ENCODE measurements at places on chromosomes 4 and X.

DNA sequence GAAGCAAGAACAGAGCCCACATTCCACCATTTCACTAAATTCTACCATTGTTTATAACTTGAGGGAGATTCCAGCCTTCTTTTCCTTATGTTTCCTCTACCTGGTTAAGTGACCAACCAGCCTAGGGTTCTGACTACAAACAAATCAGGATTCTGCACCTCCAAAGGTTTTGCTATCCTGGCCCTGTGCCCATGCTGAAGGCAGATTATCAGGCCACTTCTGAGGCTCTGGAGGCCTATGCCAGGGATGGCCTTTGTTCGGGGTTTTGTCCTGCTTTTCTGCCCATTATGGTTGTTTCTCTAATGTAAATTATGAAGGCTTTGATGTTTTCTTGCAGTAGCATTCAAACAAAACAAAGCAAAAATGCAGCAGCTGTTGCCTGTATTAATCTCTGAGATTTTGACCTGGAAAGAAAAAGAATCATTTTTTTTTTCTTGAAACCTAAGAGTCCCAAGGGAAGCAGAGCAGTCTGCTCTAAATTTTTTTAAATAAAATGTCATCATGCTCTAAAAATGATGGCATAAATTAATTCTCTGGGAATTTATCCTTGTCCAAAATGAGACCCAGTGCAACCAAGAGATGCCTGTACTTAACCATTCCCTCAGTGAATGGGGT lies 55.6 kb downstream of the RNF150 start:
- no peaks in the 10 kb centered on the region for H3K36me3 ChIP-seq
- H3K27ac ChIP-seq: no peak overlapping the region
- no peaks in the 10 kb centered on the region for H3K4me1 ChIP-seq
- no peak for DNase-seq
- H3K4me3 ChIP-seq: no peak overlapping the region

GRCh38 chrX:51866210-51866609 lies 27.2 kb upstream of the MAGED1 start:
- no peak overlapping the region for H3K4me3 ChIP-seq
- DNase-seq: no peak
- no peaks in the 10 kb centered on the region for H3K27me3 ChIP-seq
- H3K36me3 ChIP-seq: no peaks in the 10 kb centered on the region
- H3K27ac ChIP-seq: no peak overlapping the region
- no peaks in the 10 kb centered on the region for H3K4me1 ChIP-seq

GRCh38 chr4:124636788-124637187 lies 75.7 kb downstream of the ANKRD50 start:
- H3K36me3 ChIP-seq: peaks cover 14% of the 10 kb centered on the region
- H3K4me1 ChIP-seq: peaks cover 40% of the 10 kb centered on the region
- DNase-seq: peak; percentile 91
- no peak overlapping the region for H3K4me3 ChIP-seq

GRCh38 chrX:9539605-9540387 lies 74.9 kb downstream of the TBL1X start:
- no peaks in the 10 kb centered on the region for H3K27me3 ChIP-seq
- H3K27ac ChIP-seq: no peak overlapping the region
- H3K4me1 ChIP-seq: peaks cover 45% of the 10 kb centered on the region
- H3K4me3 ChIP-seq: no peak overlapping the region

GRCh38 chr4:37243051-37243450 lies 1.5 kb upstream of the NWD2 start:
- no peaks in the 10 kb centered on the region for H3K36me3 ChIP-seq
- H3K27me3 ChIP-seq: peaks cover 88% of the 10 kb centered on the region
- no peak overlapping the region for H3K4me3 ChIP-seq
- peaks cover 12% of the 10 kb centered on the region for H3K4me1 ChIP-seq

- H3K36me3 ChIP-seq: no peaks in the 10 kb centered on the region
- H3K27me3 ChIP-seq: no peaks in the 10 kb centered on the region
- DNase-seq: no peak
- peaks cover 15% of the 10 kb centered on the region for H3K4me1 ChIP-seq
- H3K4me3 ChIP-seq: no peak overlapping the region
These were observed 55.3 kb upstream of the CLDN24 start for GRCh38 chr4:183377491-183377890.

DNA sequence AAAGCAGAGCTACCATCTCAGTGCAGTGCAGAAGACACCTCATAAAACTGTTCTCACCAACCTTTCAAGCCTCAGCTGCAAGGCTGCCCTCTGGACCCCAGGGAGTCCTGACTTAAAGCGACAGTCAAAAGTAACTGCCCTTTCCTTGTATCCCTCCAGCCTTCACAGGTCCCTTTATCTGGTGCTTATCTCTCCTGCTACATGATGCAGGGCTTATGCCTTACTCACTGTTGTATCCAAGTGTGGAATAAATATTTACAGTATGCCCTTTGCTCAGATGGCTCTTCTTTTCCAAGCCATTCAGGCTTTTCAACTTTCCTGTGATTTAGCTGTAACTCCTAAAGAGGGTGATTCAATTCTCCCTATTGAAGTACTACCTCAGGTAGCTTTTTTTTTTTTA lies 92.6 kb downstream of the KDR start:
- no peak overlapping the region for H3K4me3 ChIP-seq
- H3K27me3 ChIP-seq: peaks cover 5% of the 10 kb centered on the region
- DNase-seq: peak; percentile 37
- H3K27ac ChIP-seq: no peak overlapping the region

- no peaks in the 10 kb centered on the region for H3K27me3 ChIP-seq
These were observed 69.9 kb downstream of the SEL1L3 start for GRCh38 chr4:25792876-25793275.

- no peak overlapping the region for H3K4me3 ChIP-seq
- H3K36me3 ChIP-seq: no peaks in the 10 kb centered on the region
- peaks cover 8% of the 10 kb centered on the region for H3K4me1 ChIP-seq
- no peak overlapping the region for H3K27ac ChIP-seq
These were observed 28.9 kb upstream of the WDFY3 start for GRCh38 chr4:84995386-84995785.

GRCh38 chrX:153499876-153500275 lies 5.1 kb downstream of the BGN start:
- DNase-seq: no peak
- no peaks in the 10 kb centered on the region for H3K27me3 ChIP-seq
- no peak overlapping the region for H3K4me3 ChIP-seq
- H3K36me3 ChIP-seq: no peaks in the 10 kb centered on the region
- no peaks in the 10 kb centered on the region for H3K4me1 ChIP-seq

- H3K36me3 ChIP-seq: no peaks in the 10 kb centered on the region
- H3K27ac ChIP-seq: no peak overlapping the region
- no peaks in the 10 kb centered on the region for H3K4me1 ChIP-seq
- H3K27me3 ChIP-seq: no peaks in the 10 kb centered on the region
- DNase-seq: no peak
- no peak overlapping the region for H3K4me3 ChIP-seq
These were observed 44.7 kb downstream of the OSTC start for GRCh38 chr4:108695062-108695461.

GRCh38 chr4:178316211-178316610 lies 874.0 kb upstream of the AGA start:
- H3K4me3 ChIP-seq: no peak overlapping the region
- no peaks in the 10 kb centered on the region for H3K36me3 ChIP-seq
- no peak for DNase-seq
- H3K4me1 ChIP-seq: no peaks in the 10 kb centered on the region
- H3K27me3 ChIP-seq: no peaks in the 10 kb centered on the region

- H3K27me3 ChIP-seq: no peaks in the 10 kb centered on the region
- H3K4me1 ChIP-seq: no peaks in the 10 kb centered on the region
- H3K36me3 ChIP-seq: no peaks in the 10 kb centered on the region
- no peak for DNase-seq
- no peak overlapping the region for H3K27ac ChIP-seq
- H3K4me3 ChIP-seq: no peak overlapping the region
These were observed 66.9 kb downstream of the ZNF182 start for GRCh38 chrX:47936940-47937317.

GRCh38 chr4:91961504-91961903 lies 342.3 kb upstream of the GRID2 start:
- H3K36me3 ChIP-seq: no peaks in the 10 kb centered on the region
- H3K27ac ChIP-seq: no peak overlapping the region
- no peaks in the 10 kb centered on the region for H3K4me1 ChIP-seq
- H3K4me3 ChIP-seq: no peak overlapping the region
- DNase-seq: no peak
- no peaks in the 10 kb centered on the region for H3K27me3 ChIP-seq

GRCh38 chr4:111070390-111070789 lies 447.5 kb upstream of the PITX2 start:
- no peaks in the 10 kb centered on the region for H3K27me3 ChIP-seq
- no peak overlapping the region for H3K4me3 ChIP-seq
- no peaks in the 10 kb centered on the region for H3K4me1 ChIP-seq
- no peaks in the 10 kb centered on the region for H3K36me3 ChIP-seq
- no peak for DNase-seq

- DNase-seq: no peak
- H3K4me3 ChIP-seq: no peak overlapping the region
- no peak overlapping the region for H3K27ac ChIP-seq
- H3K36me3 ChIP-seq: no peaks in the 10 kb centered on the region
These were observed 129.1 kb downstream of the FBXO8 start for GRCh38 chr4:174154215-174154854.

GRCh38 chr4:58957711-58958110 lies 1847.5 kb upstream of the IGFBP7 start:
- no peak overlapping the region for H3K27ac ChIP-seq
- no peaks in the 10 kb centered on the region for H3K36me3 ChIP-seq
- no peak for DNase-seq
- H3K4me3 ChIP-seq: no peak overlapping the region
- H3K4me1 ChIP-seq: no peaks in the 10 kb centered on the region
- H3K27me3 ChIP-seq: no peaks in the 10 kb centered on the region

- no peak overlapping the region for H3K4me3 ChIP-seq
- no peak for DNase-seq
- no peaks in the 10 kb centered on the region for H3K36me3 ChIP-seq
These were observed 165.1 kb downstream of the TSPAN5 start for GRCh38 chr4:98493296-98493695.

- DNase-seq: no peak
- H3K36me3 ChIP-seq: no peaks in the 10 kb centered on the region
- no peaks in the 10 kb centered on the region for H3K27me3 ChIP-seq
These were observed 47.0 kb upstream of the ANXA10 start for GRCh38 chr4:168045354-168045753.

DNA sequence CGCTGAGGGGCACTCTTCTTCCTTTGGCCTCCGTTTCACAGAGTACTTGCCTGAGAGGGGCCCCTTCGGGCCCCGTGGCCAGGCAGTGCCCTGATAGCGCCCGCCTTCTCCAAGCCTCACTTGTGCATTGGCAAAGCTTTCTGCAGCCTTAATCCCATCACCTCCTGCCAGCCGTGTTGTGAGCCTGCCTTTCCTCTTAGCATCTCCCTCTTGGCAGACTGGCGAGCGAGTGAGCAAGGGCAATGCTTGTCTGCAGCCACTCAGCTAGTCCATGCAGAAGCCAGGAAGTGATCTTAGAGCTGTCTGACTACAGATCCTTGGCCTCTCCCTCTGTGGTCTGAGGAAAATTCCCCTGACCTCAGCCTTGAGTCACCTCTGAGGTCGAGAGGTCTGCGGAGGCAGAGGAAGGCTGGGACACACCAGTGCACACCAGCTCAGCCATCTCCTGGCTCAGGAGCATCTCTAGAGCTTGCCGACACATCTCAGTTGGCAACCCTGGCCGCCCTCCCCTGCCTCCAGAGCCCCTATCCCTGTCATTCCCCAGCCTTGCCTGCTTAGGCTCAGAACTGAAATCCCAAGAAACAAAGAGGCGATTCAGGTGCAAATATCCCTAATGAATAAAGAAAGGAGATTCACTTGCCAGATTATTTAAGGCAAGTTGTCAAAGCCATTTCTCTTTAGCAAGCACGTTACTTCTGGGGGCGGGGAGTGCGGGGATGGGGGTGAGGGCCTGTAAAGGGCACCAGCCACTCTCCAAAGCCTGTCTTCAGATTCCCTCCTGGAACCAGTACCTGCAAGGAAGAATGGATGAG lies 143.5 kb upstream of the MAMLD1 start:
- DNase-seq: peak; percentile 15
- H3K27ac ChIP-seq: no peak overlapping the region
- H3K4me1 ChIP-seq: peaks cover 5% of the 10 kb centered on the region
- peaks cover 31% of the 10 kb centered on the region for H3K27me3 ChIP-seq
- H3K4me3 ChIP-seq: peak overlapping the region; percentile 5
- no peaks in the 10 kb centered on the region for H3K36me3 ChIP-seq

DNA sequence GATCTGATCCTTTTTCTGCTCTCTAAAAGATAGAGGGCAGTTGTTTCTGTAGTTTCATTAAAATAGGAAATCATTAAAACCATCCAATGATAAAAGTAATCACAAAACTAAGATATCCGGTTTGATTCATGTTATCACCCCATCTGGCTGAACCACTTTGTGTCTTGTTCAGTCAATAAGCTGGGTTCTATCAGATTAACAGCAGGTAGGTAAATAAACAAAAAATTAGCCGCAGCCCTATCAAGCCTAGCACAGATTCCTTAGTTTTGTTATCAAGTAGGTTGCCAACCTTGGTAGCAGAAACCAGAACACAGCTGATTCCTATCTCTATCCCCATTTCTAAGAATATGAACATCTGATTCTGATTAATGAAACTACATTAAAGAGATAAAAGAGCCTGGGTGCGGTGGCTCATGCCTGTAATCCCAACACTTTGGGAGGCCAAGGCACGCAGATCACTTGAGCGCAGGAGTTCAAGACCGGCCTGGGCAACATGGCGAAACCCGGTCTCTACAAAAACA lies 118.6 kb upstream of the PLAC1 start:
- peaks cover 3% of the 10 kb centered on the region for H3K36me3 ChIP-seq
- H3K27me3 ChIP-seq: no peaks in the 10 kb centered on the region
- no peak for DNase-seq
- no peak overlapping the region for H3K4me3 ChIP-seq
- H3K4me1 ChIP-seq: no peaks in the 10 kb centered on the region

- DNase-seq: no peak
- H3K4me1 ChIP-seq: no peaks in the 10 kb centered on the region
- no peaks in the 10 kb centered on the region for H3K27me3 ChIP-seq
- H3K36me3 ChIP-seq: no peaks in the 10 kb centered on the region
- no peak overlapping the region for H3K4me3 ChIP-seq
These were observed 12.9 kb downstream of the CCDC22 start for GRCh38 chrX:49247916-49248811.

DNA sequence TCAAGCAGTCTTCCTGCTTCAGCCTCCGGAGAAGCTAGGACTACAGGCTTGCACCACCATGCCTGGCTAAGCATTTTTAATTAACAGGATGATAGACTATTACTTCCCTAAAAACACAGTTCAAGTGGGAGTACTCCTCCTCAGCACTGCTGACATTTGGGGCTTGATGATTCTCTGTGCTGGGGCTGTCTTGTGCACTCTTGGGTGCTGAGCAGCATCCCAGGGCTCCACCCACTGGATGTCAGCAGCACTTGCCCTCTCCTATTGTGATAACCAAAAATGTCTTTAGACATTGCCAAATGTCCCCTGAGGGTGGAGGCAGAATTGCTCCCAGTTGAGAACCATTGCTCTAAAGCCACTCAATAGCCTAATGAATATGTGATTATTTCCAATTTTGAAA lies 60.4 kb downstream of the CLCN4 start:
- no peaks in the 10 kb centered on the region for H3K27me3 ChIP-seq
- no peak overlapping the region for H3K27ac ChIP-seq
- peak; percentile 3 for DNase-seq
- no peaks in the 10 kb centered on the region for H3K36me3 ChIP-seq
- no peaks in the 10 kb centered on the region for H3K4me1 ChIP-seq
